ENCODE measurements at places on chromosomes 11 and 22.

DNA sequence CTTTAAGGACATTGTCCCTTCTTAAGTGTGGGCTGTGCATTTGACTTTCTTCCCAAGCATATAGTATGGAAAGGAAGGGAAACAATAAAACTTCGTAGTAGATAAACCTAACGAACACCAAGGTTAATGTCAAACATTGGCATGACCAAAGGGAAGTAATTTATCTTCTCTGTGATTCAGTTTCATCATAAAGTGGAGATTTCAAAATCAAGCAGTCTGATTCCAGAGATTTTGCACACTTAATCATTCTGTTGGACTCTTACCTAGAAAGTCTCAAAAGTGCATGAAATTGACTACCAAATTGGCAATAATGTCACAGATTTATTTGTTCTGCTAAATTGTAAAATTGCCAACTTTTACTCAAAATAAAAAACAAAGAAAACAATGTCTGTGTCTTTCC is 559.7 kb downstream of the JRKL start:
- no peak for DNase-seq

DNA sequence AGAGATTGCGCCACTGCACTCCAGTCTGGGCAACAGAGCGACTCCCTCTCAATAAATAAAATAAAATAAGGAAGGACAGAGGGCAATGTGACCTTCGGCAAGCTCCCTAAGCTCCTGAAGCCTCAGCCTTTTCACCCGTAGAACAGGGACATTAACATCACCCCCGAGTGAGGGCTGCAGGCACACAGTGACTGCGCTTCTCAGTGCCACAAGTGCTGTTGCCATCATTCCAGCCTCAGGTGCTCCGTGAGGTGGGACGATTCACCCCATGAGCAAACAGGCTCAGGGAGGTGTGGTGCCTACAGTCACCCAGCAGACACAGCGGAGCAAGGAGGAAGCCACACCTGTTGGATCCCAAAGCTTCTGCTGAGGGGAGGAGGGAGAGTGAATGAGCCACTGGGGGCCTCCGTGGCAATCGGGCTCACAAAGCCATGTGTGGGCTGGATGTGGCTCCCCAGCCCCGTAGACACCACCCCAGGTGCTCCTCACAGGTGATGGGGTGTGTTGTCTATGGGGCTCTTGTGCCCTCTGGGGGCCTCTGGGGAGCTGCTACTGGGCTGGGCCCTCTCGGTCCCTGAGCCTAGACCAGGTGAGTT is 9.1 kb upstream of the TCF20 start:
- peak; percentile 51 for DNase-seq

- no peak for DNase-seq
Measured at GRCh38 chr22:19728271-19728670, 4.9 kb downstream of the GP1BB start.

DNA sequence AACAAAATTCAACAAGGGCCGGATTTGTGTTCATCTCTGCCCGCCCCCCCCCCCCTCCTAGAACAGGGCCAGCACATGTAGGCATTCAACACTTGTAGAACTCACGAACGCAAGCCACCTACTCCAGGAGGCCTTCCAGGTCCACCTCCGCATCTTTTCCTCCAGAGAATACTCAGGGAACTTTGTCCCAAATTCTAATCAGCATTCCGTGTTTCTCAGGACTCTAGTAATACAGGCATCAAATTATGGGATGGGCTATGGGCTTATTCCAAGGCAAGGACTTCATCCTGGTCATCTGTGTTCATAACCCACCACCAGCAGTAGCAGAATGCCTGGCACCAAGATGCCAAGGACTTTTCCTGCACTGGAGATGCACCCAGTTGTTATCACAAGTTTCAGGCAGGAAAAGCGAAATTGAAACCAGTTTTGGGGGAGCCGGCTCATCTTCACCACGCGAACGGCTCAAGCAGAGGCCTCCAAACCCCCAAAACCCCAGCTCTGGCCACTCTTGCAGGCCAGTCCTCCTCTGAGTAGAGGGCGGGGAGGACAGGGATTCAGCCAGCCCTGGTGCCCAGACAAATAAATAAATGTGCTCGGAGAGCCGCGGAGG is 462 bp downstream of the UBE2L6 start:
- DNase-seq: peak; percentile 88

DNA sequence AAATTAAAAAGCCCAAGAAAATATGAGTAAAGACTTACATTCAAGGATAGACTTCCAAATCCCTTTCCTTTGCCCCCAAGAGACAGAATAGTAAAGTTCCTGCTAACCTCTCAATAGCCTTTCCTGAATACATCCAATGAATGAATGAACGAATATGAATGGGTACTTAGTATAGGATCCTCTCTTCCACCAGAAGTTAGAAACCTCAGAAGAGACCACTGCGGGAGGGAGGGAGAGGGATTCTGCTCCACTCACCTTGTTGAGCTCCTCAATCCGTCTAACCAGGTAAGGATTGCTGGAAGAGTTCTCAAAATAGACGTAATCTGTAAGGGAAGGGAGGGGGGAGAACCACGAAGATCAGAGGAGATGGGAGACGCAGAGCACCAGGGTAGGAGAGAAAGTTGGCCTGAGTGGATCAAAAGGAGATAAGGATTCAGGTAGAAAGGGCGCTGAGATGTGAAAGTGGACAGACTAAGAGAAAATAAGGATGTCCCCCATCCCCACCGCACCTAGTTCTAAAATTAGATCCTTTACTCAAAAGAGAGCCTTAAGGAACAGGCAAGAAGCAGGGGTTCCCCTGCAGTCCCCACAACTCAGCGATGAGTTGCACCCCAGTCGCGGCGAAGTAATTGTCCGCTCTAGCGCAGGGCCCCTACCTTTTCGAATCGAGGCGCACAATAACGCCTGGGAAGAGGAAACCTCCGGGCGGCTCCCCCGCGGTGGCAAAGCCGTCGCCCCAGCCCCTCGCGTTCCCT is 1.1 kb downstream of the MTA2 start:
- no peak for DNase-seq

- DNase-seq: no peak
Measured at GRCh38 chr11:70595452-70595851, 197.1 kb downstream of the CTTN start.

GRCh38 chr22:39244136-39244495 is 666 bp downstream of the PDGFB start:
- no peak for DNase-seq

DNA sequence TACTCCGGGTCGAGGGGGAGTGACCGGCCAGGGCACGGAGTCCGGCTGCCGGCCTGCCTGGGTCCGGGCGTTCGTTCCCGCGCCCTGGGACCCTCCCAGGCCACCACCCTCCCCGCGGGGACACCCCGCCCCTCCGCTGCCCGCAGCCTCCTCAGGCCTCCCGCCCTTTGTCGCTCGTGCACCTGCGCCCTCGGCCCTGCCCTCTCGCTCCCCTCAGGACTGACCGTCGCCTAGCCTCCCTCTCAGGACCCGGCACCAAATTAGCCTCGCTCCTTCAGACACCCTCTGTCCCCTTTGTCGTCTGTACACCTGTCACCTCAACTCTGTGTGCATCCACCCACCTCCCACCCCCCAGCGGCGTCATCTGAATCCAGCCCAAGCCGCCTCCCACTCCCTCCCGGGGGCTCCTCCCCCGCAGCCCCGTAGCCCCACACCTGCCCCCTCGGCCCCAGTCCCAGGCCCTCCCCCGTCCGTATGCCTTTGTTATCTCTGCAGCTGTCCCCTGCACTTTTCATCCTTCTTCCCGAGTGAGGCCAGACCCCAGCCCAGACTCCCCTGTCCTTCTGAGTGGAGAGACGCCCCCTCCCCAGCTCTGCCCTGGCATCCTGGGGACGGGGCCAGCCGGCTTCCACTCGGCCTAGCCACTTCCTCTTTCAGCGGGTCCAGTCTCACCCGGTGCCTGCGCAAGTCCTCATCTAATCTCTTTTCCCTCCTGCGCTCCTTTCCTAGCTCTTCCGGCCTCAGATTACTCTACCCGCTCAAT is 643 bp downstream of the TIGD3 start:
- DNase-seq: peak; percentile 84

Measured in activated CD4-positive, alpha-beta T cell treated with anti-CD3 and anti-CD28 coated beads, Interleukin-2, amount 10 ng/mL, durations not matched to agents 24 days and 14 days (primary cell).